ENCODE measurements at places on chromosomes 3 and 15. TPM values are rescaled to one million over a fixed set of nuclear protein-coding genes. Genes with fewer than 3 reads are reported as not detected.

Gene SH3GL3
- total RNA-seq = not detected

Gene MEGF11
- not detected for total RNA-seq

GRCh38 chr15:38002883-38003477 is 68.5 kb downstream of the TMCO5A start:
- ATAC-seq = no peak

GRCh38 chr3:38122712-38123290 is 14.1 kb downstream of the ACAA1 start:
- no peak for ATAC-seq

DNA sequence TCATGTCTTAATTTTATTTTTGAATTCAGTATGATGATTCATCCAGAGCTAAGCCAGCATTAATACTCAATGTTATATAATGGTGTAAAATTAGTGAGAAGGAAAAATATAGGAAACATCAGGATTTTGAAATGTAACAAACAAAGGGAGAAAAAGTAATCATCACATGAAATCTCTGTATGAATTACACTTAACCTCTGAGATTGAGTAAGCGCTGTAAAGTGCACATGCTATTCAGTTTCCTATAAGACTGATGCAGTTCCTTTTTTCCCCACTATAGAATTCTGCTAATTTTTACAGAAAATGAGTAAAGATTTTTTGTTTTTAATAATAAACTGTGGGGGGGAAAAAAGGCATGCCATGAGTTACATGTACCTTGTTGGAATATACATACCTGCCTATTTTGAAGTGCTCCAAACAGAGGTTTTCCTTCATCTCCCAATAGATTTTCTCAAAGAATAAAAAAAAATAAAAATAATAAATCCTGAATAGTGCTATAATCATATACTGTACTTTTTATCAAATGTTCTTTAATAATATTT is 64.0 kb upstream of the TTBK2 start:
- ATAC-seq = no peak

DNA sequence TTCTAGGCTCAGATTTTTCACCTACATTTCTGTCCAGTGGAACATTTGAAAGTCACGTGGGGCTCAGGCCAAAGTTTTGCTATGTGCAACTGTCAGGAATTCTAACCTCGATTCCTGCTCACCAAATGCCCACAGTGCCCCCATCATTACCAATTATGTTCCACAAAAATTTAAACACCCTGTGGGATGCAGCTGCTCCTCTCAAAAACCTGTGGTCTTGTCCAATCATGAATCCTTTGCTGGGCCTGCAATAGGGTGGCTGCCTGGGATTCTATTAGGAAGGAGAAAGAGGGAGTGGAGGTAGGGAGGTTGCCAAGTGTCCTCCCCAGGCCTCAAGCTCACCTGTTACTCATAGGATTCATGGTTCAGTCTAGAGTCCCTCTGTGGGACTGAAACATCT is 68.1 kb downstream of the RHCG start:
- ATAC-seq = no peak

DNA sequence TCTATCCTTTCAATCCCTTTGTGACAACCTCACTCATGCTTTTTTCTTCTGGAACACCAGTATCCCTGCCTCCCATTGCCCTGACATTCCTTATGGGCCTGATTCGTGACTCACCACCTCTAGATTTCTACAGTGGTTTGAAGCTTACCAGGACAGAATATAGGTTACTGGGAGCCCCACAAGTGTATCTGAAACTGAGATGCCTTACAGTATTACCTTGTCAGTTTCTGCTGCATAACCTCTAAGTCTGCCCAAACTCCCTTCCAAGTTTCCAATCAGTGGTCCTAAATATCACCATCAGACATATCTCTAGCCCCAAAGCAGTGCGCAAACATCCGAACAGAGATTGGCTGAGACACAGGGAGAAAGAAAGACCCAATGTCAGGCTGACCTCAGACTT is 5.6 kb downstream of the CPB1 start:
- no peak for ATAC-seq

Data from activated T-helper 17 cell treated with anti-CD3 and anti-CD28 coated beads, Interleukin-2, amount 50 U/mL, for 72 hours (primary cell).